ENCODE measurements at places on chromosomes 7 and 10.

DNA sequence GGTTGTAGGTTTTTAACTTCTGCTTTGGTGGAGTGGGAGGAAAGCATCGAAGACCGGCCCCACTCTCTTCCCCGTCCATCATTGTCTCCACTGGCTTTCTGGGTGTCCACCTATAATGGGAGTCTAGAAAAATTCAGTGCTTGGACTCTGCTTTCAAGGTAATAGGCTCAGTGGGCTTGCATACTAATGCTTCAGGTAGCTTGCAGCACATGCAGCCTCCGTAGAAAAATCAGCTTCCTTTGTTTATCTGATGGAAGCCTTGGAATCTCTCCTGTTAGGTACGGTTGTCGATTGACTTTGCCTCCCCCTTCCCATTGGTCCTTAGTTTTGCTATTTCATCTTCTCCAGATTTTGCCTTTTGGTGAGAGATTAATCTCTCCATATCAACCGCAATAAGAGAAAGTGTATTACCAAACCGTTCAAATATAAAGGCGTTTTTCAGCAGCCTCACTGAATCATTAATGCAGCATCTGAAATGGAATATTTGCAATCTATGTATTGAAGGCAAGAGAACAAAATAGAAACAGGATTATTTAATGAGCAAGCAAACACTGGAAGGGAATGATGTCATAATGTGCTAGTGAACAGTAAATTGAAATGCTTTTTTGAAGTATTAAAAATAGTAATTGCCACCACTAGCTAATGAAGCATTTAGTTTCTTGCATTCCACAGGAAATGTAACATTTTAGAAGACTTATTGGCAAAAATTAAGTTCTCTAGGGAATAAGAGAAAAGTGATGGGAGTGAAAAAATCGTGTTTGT lies 944 bp downstream of the AVL9 start:
- no peak for DNase-seq

DNA sequence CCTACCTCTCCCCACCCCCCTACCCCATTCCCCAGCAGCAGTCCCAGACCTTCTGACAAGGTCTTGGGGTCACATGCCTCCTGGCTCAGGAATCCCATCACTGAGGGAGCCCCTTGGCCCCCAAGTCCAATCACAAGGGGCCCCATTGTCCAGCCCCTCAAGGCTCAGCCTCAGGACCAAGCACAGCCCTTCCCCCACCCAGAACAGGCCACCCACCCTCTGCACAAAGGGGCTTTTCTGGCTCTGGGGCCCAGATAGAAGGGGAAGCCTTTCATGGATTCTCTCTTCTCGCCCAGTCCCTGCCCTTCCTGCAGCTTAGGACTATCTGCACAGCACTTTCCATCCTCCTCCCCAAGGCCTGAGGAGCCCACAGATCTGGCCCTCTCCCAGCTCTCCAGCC lies 4.8 kb downstream of the FBXL15 start:
- no peak for DNase-seq

DNA sequence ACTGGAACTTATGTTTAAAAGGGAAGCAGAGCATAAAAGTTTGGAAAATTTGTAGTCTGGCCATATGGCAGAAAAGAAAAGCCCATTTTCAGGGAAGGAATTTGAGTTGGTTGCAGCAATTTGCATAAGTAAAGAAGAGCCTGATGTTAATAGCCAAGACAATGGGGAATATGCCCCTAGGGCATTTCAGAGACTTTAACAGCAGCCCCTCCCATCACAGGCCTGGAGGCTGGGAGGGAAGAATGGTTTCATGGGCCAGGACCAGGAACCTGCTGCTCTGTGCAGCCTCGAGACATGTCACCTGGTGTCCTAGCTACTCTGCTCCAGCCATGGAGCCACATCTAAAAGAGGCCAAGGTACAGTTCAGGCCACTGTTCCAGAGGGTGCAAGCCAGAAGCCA lies 35.3 kb downstream of the HTR7 start:
- no peak for DNase-seq

- DNase-seq: no peak
Observed at GRCh38 chr10:131630772-131631258, 270.0 kb upstream of the PPP2R2D start.

GRCh38 chr7:17770710-17771375 lies 169.5 kb downstream of the SNX13 start:
- DNase-seq: no peak

GRCh38 chr10:47147186-47147585 lies 152.8 kb upstream of the GDF10 start:
- no peak for DNase-seq

GRCh38 chr10:117934477-117934876 lies 112.3 kb downstream of the RAB11FIP2 start:
- DNase-seq: no peak

DNA sequence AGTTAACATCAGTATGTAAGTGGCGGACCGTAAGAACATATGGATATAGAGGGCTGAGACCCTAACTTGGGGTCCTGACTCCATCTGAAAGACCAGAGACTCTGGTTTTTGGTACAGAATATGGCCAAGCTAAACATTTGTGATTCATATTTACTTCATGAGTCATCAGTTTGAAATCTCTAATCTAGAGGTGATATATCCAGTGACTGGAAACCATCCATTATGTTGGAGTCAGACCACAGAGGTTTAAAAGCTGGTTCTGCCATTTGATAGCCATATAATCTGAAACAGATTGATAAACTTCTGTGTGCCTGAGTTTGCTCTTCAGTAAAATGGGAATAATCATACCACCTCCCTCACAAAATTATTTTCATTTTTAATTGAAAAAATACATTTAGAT lies 505.3 kb downstream of the SORCS3 start:
- DNase-seq: no peak

DNA sequence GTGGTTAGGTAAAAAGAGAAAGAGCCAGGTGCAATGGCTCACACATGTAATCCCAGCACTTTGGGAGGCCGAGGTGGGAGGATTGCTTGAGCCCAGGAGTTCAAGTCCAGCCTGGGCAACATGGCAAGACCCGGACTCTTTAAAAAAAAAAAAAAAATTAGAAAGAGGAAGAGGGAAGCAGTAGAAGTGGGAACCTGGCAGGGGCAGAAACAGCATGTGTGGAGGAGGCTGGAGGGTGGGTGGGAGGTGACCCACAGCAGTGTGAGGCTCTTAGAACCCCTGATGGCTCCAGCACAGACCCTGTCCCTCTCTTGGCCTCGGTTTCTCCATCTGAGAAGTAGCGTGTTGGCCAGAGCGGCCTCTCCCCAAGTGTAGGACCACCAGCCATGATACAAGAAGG lies 4.9 kb upstream of the CCL24 start:
- no peak for DNase-seq

GRCh38 chr10:112977426-112977898 lies 27.4 kb downstream of the TCF7L2 start:
- DNase-seq: no peak

GRCh38 chr7:133360201-133360600 lies 107.3 kb downstream of the EXOC4 start:
- no peak for DNase-seq

DNA sequence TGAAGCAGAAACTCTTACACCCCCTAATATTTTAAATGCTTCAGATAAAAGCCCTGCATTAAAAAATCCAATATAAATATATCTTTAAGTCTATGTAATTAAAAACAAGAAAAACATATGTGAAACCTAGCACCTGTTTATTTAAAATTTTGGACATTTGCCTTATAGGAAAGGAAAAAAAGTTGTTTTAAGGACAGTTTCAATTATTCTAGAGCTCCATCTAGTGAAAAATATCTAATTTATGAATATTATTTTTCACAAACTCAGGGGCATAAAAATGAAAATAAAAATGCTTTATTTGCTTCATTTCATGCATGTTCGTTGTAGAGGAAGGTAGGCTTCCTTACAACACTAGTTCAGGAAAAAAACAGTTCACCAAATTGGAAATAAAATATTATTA lies 26.1 kb downstream of the ENKUR start:
- DNase-seq: no peak

DNA sequence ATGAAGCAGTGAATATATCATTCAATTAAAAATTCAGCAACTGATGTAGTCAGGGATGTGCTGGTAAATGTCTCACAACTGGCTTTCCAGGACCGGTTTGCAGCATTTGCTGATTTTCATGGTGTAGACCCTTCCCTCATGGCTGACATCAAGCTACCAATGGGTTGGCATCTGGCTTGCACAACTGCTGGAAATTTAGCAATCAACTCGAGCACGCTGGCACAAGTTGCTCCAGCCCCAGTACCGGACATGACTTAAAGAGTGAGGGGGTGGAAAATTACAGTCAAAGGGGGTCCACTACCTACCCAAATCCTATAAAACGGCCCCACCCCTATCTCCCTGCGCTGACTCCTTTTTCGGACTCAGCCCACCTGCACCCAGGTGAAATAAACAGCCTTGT lies 198.4 kb upstream of the NRP1 start:
- DNase-seq: no peak

DNA sequence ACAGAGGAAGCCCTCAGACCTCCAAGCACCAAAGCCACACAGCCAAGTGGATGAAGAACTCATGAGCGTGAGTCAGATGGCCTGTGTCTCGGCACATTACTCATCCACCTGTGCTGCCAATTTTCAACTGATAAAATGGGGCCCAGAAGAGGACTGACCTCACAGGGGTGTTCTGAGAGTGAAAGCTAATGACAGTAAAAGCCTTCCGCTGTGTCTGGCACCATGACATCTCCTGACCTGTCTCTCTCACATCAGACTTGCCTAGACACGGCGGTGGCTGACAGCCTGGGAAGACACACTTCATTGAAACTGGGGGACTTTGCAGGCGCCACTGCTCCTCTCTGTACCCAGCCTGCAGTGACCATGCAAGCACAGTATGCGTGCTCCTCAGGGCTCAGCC lies 8.3 kb upstream of the SLC18A3 start:
- no peak for DNase-seq

DNA sequence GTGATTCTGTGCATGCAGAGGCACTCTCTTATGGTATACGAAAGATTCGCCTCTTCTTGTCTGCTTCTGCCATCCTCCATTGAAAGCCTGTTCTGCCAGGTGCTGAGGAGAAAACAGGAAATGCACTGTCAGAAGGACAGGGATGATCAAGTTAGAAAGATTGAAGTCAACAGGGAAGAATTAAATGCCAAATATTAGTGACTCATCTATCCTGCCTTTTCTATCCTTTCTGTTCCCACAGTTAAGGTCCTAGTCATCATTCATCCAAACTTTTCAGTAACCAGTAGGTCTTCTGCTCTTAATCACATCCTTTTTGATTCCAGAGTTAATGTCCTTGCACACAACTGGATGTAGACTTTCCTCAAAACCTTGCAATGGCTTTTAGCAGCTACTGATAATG lies 4.8 kb upstream of the ZNF783 start:
- no peak for DNase-seq

DNA sequence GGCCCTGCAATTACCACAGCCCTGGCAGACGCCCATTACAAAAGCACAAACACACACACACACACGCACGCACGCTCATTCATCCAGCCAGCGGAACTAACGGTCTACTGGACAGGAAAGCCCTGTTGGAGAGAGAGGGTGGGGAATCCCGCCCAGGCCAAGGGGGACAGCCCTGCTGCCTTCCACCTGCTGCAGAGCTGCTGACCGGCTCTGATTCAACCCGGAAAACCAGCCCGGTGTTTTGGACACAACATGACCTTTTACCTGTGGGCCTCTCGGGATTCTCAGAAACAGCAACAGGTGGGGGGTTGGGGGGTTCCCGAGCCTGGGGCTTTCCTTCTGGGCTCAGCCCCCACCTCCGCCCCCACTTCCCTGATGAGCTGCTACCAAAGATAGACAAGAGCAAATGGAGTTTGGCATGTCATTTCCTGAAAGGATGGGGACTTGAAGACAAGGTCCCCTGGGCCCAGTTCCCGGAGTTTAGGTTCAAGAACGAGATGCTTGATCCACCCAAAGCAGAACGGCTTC lies 18.5 kb upstream of the SERPINE1 start:
- no peak for DNase-seq

DNA sequence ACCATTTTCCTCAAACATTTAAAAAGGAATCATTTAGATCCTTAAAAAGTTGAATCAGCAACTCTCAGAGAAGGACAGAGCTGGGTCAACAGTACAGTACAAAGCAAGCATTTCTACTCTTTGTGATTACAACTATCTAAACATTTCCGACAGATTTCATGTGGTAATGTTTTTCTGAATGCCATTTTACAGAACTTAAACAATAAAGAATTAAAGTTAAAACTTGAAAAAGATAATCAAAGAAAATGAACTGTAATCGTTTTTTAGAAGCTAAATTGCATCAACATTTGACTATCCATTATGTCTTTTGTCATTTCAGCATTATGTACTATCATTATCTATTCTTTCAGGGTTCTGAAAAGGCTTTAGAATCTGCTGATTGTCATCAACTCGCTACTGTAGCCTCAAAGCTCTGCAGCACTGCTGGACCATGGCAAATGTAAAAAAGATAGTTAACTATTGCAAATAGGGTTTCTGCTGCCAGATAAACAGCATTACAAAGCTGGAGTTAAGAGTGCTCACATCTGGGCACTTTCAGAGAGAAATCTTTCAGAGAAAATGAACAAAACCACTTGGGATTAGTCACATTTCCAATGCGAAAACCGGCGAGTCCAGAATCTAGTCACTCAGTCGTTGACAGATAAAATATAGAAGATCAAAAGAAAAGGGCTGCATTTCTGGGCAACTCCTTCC lies 160.4 kb upstream of the LAMB4 start:
- DNase-seq: no peak

DNA sequence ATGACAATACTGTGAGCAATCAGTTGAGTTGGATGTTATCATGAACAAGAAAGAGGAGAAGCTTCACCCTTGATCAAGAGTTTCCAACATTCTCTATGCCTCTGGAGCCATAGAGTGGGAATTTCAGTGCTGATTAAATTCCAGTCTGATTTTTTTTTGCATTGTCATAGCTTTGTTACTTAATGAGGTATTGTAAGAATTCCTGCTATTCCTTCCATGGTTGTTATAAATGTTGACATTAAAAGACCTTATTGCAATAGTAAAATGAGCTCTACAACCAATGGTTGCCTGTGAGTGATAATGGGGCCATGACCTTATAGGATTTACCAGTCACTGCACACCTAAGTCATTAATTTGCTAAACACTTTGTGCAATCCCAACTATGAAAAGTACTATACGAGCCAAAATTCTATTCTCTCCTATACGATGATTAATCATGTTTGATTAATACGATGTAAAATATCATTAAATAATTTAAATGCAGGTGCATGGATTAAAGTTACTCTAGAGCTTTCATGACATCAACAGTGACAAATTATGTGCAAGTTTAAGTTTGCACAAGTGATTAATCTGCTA lies 353.2 kb upstream of the KLF6 start:
- no peak for DNase-seq
